ENCODE measurements at places on chromosomes 13 and 19. TPM values are rescaled to one million over a fixed set of nuclear protein-coding genes. Genes with fewer than 3 reads are reported as not detected.

- DNase-seq = no peak
Observed at GRCh38 chr19:336067-336614, 8.5 kb downstream of the MIER2 start.

GRCh38 chr13:91468301-91468700, 69.9 kb downstream of the GPC5 start:
- DNase-seq = peak; percentile 9

DNA sequence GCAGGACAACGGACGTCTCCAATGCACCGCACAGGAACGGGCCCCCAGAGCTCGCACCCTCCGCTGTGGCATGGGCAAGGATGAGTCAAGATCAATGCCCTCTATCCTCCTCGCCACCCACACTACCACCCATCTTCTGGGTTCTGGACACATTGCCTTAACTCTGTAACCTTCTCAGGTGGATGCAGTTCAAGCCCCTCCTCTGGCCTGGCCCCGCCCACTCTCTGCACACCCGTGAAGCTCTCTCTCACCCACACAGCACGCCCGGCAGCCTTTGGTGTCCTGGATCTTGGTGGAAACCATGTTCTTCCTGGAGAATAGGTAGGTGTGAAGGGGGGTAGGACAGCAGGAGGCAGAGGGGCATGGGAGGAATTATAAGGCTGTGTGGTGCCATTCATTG, 20.7 kb downstream of the MAP4K1 start:
- DNase-seq = no peak

DNA sequence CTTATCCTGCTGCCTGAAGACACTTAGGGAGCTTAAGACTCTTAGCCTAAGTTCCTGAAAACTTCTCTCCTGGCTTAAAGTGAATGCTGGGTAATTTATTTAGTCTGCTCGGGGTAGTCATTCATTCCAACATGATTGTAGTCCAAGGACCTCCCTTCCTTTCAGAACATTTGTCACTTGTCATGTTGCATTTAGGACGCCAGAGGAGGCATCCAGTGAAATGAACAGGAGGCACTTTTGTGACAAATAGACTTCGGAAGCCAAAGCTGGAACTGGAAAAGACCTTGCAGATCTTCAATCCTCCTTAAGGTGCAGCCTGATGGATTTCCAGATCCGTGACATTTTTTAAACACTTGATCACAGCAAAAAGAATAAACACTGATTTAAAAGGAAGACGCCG, 95.1 kb downstream of the DNAJC15 start:
- no peak for DNase-seq

GRCh38 chr13:46953331-46953730, 56.5 kb upstream of the HTR2A start:
- no peak for DNase-seq

DNA sequence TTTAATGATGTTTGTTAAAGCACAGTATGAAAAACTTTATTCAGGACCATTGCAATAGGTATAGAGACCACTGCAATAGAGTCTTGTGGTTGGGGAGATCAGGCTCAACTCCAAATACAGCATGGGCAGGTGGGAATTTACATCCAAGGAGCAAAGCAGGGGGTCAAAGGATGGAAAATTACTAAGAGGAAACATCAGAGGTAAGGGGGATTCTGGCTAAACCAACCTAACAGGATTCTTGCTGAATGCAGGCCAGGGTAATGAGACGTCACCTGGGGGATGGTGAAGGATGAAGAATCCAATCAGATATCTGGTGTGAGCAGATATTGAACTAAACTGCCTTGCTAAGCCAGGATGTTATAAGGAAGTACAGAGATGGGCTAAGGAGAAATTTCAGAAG, 126.6 kb upstream of the MIR17HG start:
- DNase-seq = no peak

DNA sequence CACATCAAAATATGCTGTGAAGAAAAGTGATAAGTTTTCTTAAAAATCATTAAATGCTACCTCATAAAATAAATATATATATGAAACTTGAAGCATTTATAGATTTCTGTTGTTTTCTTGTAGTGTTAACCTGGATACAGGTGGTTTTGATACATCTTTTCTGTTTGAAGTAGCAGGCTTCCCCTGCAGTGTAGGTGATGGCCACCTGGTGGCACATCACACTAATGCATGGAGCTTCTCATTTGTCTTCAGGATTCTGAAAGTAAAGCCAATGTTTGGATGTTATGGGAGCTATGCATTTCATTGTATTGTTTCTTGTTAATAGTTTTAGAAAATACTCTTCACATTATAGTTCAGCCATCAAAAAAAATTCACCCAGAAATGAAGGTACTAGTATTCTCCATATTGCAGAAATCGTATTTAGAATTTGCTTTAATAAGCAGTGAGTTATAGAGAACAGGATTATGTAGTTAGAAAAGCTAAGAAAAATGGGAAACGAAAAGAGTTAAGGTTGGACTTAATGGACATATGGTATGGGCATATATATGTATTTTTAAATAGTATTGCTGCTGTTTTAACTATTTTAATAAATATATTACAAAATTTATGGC, 18.7 kb downstream of the GPR180 start:
- DNase-seq = peak; percentile 13

GRCh38 chr13:22748866-22749577, 431.8 kb upstream of the SGCG start:
- no peak for DNase-seq

DNA sequence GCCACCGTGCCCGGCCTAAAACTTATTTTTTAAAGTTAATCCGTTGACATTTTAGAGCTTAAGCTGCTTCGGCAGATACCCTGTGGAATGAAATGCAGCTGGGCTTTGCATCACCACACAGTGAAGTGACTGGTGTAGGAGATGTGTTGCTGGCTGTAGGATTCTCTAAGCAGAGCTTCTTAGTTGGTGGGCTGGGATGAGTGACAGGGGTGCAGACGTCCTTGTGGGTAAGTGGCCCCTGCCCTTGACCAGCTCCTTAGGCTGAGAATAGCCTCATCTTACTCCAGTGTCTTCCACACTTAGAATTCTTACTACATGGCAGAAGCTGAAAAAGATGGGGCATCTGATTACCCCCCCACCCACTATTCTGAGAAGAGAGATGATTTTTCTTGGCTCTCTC, 11.6 kb downstream of the GATAD2A start:
- DNase-seq = no peak

DNA sequence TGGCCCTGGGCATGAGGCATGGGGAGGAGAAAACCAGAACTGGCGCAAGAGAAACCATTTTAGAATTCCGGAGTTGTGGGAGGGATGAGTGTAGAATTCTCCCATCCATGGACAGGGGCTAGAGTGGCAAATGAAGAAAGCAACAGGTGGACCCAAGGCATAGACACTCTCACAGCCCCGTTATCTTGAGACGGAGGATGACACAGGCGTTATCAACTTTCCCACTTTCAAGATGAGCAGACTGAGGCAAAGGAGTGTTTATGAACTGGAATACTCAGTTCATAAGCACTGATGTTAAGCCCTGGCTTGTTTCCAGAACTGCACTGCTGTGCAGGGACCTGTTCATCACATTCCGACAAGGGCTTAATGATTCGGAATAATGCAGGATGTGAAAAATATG, 1.1 kb upstream of the GTF3A start:
- no peak for DNase-seq

DNA sequence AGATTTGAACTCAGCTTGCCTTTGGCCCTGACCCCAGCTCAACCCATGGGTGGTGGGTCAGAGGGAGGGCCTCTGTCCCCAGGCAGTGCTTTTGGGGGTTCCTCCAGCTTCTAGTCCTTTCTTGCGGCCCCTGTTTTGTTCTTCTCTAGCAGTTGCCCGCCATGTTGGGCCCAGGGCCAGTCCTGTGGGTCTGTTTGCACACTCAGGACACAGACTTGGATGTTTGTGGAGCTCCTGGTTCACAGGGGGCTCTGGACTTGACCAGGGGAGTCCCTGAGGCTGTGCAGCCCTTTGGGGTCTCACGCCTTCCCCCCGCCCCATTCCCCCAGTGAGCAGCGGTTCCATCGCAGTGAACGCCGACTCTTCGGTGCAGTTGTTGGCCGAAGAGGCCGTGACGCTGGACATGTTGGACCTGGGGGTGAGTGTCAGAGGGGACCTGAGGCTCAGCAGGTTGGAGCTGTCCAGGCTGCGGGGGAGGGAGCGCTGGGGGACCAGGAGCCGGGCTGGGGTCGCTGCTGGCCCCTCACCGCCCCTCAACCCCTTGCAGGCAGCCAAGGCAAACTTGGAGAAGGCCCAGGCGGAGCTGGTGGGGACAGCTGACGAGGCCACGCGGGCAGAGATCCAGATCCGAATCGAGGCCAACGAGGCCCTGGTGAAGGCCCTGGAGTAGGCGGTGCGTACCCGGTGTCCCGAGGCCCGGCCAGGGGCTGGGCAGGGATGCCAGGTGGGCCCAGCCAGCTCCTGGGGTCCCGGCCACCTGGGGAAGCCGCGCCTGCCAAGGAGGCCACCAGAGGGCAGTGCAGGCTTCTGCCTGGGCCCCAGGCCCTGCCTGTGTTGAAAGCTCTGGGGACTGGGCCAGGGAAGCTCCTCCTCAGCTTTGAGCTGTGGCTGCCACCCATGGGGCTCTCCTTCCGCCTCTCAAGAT, 2.5 kb downstream of the ATP5F1D start:
- peak; percentile 84 for DNase-seq

DNA sequence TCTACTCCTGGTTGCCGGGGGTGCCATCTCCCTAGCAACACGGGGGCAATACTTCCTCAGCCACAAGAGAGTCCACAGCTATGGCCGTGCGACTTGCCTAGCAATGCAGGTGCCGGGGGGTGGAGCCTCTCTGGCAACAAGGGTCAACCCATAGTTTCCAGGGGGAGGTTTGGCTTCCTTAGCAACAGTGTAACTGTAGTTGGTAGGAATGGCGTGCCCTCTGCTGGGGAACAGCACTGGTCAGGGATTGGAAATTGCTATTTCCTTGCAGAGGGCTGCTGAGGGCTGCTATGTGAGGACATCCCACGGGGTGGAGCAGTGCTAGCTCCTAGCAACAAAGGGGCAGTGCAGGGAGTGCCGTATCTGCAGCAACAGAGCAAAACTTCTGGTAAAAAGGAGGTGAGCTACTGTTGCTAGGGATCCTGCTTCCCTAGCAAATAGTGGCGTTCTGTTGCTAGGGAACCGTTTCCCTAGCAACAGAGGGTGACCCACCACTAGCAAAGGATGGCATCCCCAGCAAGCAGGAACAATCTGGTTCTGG, 7.0 kb upstream of the TMC4 start:
- DNase-seq = no peak

KXD1 gene
- polyA plus RNA-seq = 83.9 TPM

ZNF490 gene
- 0.57 TPM for polyA plus RNA-seq

ZNF835 gene
- not detected for polyA plus RNA-seq

PLK5 gene
- not detected for polyA plus RNA-seq

Measured in A549 (cell line).